ENCODE measurements at places on chromosomes 1 and 21.

- DNase-seq: no peak
These were observed 25.6 kb downstream of the MIS18A start for GRCh38 chr21:32253215-32253641.

GRCh38 chr1:43969416-43969745 lies 429 bp upstream of the DPH2 start:
- DNase-seq: no peak

DNA sequence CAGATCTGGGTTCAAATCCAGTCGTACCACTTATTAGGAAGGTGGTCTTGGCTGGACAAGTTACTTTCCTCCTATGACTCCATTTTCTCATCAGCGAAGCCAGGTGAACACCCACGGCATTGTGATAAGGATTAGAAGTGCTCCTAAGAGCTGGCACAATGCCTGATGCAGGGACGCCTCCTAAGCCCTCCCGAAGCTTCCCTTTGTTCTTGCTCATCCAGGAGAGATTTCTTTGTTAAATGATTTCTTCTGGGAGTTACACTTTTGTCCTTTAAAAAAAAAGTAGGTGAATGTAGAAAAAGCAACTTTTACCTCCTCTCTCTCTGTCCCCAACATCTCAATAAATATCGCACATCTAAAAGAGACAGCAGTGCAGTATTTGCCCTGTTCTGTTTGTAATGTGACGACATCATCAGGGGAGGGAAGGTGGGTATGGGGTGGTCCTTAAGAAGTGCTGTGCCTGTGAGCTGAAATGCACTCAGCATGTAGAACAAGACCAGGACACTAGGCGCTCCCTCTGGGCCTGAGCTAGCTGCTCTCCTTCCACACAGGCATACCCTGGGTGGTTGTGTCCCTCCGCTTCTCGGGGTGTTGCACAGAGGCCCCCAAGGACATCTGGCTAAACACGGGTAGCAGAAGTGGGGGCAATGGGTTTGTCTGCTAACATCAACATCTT lies 43.9 kb downstream of the SUSD4 start:
- no peak for DNase-seq

DNA sequence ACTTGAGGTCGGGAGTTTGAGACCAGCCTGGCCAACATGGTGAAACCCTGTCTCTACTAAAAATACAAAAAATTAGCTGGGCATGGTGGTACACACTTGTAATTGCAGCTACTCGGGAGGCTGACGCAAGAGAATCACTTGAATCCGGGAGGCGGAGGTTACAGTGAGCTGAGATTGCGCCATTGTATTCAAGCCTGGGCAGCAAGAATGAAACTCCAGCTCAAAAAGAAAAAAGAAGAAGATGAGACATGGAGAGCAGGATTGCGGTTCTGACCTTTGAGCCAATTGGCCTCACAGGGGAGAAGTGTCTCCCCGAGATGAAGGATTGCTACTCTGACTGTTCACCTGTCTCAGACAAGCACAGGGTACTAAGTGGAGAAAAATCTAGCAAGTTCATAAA lies 6.6 kb downstream of the SCCPDH start:
- no peak for DNase-seq

GRCh38 chr1:218536296-218536986 lies 191.3 kb downstream of the TGFB2 start:
- DNase-seq: no peak

All from stimulated activated CD8-positive, alpha-beta memory T cell treated with anti-CD3 and anti-CD28 coated beads, Interleukin-4, amount 100 ng/mL, for 1 hour (primary cell).